ENCODE measurements at places on chromosomes 12 and 14.

GRCh38 chr12:69508621-69509020 is 38.4 kb downstream of the FRS2 start:
- DNase-seq = no peak

GRCh38 chr14:22506378-22506710 is 82.7 kb downstream of the DAD1 start:
- no peak for DNase-seq

- no peak for DNase-seq
Observed at GRCh38 chr12:43347026-43347425, 205.0 kb downstream of the ADAMTS20 start.

DNA sequence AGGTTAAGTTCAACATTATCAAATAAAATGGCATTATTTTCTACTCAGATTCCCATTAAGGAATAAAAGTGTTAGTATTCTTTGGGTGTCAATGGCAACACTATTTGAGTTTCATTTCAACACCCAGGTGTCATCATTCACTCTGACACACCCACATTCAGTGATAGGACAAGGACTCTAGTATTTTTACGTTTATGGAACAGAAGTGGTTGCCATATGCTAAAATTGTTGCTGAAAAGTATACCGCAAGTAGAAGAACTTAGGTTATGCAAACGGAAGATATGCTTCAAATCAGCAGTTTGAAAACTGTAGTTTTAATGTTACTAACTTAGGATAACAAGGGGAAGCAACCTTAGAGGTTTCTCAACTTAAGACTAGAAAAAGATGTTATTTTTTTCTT is 20.0 kb upstream of the SGPP1 start:
- DNase-seq = no peak

DNA sequence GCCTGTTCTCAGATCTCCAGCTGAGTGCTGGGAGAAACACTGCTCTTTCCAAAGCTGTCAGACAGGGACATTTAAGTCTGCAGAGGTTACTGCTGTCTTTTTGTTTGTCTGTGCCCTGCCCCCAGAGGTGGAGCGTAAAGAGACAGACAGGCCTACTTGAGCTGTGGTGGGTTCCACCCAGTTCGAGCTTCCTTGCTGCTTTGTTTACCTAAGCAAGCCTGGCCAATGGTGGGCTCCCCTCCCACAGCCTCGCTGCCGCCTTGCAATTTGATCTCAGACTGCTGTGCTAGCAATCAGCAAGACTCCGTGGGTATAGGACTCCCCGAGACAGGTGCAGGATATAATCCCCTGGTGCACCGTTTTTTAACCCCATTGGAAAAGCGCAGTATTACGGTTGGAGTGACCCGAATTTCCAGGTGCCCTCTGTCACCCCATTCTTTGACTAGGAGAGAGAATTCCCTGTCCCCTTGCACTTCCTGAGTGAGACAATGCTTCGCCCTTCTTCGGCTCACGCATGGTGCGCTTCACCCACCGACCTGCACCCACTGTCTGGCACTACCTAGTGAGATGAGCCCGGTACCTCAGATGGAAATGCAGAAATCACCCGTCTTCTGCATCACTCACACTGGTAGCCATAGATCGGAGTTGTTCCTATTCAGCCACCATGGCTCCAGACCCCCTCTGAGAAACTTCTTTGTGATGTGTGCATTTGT is 650.3 kb upstream of the ALG10B start:
- no peak for DNase-seq

DNA sequence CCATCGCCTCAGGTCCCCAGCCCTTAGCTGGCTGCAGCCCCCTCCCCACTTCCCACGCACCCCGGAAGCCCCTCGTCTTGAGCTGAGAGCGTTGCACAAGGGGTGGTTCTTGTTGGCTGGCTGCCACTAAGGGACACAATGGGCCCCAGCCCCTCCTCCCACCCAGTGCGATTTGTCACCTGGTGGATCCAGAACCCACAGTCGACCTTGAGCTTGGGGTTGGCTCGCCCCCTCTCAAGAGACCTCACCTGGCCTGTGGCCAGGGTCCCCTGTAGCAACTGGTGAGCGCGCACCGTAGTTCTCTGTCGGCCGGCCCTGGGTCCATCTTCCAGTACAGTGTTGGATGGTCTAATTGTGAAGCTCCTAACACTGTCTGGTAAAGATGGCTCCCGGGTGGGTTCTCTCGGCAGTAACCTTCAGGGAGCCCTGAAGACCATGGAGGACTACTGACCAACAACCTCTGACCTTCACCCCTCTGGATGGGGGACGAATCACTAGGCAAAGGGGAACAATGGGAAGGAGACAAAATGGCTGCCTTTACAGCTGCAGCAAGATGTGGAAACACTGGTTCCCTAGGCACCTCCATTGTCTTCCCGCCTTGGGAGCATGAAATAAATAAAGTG is 6.6 kb downstream of the PHB2 start:
- DNase-seq = no peak

DNA sequence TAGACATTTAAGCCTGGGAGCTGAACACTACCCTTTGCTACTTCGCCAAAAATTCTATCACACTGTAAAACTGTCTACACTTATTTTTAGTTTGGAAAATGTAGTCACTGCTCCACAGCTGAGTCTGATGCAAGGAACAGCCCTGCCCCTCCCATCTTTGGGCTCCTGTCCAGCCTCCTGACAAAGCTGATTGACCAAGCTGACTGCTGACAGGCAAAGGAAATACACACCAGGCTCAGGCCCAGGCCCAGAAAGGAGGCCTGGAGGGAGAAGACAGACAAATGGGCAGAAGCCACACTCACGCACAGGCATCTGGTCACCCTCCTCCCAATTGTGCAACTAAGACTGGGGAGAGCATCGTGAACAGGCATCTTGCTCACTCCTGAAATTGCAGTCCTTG is 55.3 kb downstream of the ISCA2 start:
- DNase-seq = no peak

DNA sequence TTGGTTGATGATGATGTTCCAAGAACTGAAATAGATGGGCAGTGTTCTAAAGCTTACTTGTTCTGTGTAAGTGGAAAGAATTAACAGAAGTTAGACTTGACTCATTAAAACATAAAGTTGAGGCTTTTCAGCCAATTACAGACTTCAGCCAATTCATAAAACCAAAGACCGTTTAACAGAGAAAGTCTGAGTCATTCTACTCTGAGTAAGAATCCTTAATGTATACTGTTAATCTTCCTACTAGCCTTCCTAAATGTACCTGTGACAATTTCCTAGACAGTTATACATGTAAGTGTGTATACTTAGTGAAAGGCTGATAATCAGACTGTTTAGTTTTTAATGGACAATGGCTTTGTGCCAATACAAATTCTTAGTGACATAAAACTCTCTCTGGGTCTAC is 681.0 kb downstream of the RPL10L start:
- no peak for DNase-seq

- no peak for DNase-seq
Observed at GRCh38 chr14:68270342-68270741, 450.8 kb downstream of the RAD51B start.

- DNase-seq = no peak
Observed at GRCh38 chr14:77033622-77034589, 5.4 kb upstream of the IRF2BPL start.

DNA sequence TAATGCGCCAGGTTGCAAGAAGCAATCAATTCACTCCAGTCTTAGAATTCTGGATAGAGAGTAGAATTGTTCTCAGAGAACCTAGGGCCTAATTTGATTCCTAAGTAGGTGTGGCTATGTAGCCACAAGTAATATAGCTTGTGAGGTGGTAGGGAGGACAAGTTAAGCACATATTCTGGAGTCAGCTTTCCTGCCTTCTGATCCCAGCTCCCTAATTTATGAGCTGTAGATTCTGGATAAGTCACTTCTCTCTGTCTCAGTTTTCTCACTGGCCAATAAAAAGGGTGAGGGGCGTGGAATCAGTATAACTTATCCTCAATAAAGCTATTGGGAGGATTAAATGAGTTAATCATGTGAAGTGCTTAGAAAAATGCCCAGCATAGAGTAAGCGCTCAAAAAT is 3.0 kb upstream of the SNW1 start:
- DNase-seq = no peak

GRCh38 chr12:66697404-66697803 is 18.5 kb upstream of the GRIP1 start:
- no peak for DNase-seq

GRCh38 chr12:131250028-131250950 is 296.6 kb downstream of the ADGRD1 start:
- DNase-seq = no peak

DNA sequence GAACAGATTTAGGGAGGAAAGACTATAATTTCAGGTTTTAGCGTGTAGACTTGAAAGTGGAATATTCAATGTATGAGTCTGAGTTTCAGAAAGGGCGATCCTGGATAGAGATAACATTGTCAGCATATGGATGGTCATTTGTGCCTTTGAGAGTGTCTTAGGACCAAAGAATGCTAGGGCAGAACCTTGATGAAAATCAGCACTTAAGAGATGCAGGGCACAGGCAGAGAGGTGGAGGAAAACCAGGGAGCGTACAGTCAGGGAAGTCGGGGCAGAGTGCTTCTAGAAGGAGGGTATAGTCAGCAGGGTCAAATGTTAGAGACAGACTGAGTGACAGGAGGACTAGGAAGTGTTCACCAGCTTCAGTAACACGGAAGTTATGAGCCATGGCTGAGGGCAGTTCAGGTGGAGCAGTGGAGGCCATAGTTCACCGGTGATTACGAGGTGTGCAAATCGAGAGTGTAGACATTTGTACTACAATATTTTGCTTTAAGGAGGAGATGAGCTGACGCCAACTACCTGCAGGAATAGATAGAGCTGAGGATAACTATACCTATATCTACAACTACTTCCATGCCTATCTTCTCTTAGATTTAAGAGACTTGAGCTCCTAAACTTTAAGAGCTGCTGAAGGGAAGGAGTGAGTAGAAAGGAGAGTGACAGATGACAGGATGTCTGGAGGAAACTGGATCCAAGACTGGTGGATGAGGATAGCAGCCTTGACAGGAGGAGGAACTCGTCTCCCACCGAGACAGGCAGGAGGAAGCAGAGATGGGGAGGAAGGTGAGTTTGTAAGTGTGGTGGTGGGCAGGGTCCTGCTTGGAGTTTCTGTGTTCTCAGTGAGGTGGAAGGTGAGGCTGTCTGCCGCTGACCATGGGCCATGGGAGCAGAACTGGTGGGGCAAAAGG is 6.5 kb downstream of the CBLN3 start:
- DNase-seq = no peak

GRCh38 chr12:113244478-113244958 is 23.3 kb downstream of the TPCN1 start:
- DNase-seq = no peak

- no peak for DNase-seq
Observed at GRCh38 chr14:88225721-88226120, 97.3 kb downstream of the KCNK10 start.

- DNase-seq = no peak
Observed at GRCh38 chr14:23095196-23096108, at the start of gene C14orf119. C14orf119 (plus strand) TSS chr14:23095505; CDS start chr14:23097659, 2,154 bp downstream.

GRCh38 chr12:120928864-120929652 is 24.9 kb upstream of the SPPL3 start:
- DNase-seq = no peak

DNA sequence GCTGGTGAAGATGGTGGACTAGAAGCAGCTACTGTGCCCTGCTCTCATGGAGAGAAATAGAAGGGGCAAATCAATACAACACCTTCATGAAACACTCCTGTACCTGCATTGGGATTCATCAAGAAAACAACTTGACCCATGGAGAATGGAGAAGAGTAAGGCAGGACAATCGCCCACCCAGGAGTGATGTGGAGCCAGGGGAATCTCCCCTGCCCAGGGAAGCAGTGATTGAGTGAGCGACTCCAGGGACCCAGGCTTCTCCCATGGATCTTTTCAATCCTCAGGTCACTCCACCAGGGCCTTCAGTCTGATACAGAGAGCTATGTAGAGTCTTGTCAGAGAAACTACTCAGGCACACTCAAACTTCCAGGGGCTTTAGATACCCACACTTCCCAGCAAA is 161.9 kb upstream of the DYRK2 start:
- no peak for DNase-seq

GRCh38 chr12:66548338-66549049 is 130.4 kb downstream of the GRIP1 start:
- DNase-seq = no peak

DNA sequence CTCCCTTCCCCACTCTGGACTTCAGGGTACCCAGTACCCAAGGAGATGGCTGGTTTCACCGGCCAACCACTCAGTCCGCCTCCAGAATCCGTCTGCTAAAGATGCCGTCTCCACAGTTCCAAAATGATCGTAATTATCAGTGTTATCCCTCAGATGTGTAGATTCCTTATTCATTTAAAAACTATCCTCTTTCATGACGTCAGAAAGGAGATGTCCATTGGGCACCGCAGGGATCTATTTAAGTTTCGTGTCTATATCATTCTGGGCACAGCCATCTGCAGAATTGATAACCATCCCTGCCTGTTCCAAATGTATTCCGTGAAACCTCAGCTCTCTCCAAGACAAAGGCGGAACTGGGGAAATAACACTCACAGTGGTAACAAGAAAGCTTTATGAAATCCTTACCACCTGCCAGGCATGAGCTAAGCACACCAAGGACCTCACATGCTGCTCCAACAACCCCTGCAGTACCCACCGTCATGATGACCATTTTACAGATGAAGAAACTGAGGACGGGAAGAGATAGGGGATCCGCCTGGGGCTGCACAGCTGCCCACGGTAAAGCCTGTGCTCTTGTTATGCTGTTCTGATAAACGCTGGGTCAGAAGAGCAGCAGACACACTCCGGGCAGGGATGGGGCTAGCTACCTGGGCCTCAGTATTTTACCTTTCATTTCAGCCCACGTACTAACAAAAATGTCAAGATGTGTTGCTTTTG is 90.0 kb downstream of the BCL11B start:
- no peak for DNase-seq

GRCh38 chr14:95741038-95741490 is 27.1 kb upstream of the TCL1A start:
- DNase-seq = no peak

DNA sequence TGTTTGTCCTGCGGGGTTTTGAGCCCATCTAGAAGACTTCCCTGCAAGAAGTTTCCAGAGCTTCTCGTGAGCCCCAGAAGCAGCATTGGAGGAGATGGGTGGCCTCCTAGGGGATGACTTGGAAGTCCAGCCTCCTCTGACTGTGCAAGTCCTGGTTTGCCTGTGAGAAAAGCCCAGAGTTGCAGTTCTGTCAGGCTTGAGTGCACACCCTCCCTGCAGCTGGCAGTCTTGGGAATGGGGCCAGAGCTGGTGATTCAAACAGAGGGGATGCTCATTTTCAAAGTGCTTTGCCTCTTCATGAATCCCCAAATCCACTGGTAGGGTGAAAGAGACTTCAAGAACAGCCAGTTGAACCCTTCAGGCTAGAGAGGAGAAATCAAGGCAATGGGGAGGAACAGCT is 3.9 kb upstream of the PPP1R1A start:
- DNase-seq = no peak

GRCh38 chr12:12432364-12432763 is 75.5 kb downstream of the BORCS5 start:
- DNase-seq = no peak
